Activated CD8-positive, alpha-beta memory T cell treated with anti-CD3 and anti-CD28 coated beads, Interleukin-2, amount 50 U/mL, for 48 hours (primary cell): ENCODE measurements at places on chromosomes 7 and 10.

DNA sequence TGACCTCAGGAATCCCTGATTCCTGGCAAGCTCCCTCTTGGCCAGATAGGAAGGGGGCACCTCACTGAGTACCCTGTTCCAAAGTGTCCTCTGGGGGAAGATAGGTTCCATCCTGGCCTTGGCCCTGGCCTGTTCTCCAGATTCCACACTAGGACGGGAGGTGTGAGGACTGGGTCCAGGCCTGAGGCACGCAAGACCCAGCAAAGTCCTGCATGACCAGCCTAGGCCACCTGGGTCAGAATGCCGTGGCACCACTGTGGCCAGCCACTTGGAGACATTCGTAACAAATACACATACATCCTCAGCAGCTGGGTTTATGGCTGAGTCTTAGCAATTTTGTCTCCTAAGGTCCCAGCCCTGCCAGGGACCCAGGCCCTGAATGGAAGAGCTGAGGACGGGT lies 23.3 kb upstream of the TLX1 start:
- no peak for DNase-seq

DNA sequence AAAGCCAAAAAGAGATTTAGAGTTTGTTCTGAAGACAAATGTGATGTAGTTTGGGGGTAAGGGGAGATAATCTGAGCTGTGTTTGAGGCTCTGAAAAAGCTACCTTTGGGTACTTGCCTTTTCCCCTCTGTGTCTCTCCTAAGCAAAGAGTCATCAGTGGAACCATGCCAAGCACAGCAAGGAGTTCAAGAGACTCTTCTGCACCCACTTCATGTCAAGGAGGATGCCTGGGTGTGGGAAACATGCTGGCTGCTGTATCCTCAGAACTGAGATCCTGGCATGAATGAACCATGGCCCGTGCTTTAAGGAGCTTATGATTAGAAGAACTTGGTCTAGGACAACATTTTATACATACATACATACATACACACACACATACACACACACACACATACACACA lies 142.9 kb downstream of the NOC3L start:
- no peak for DNase-seq

DNA sequence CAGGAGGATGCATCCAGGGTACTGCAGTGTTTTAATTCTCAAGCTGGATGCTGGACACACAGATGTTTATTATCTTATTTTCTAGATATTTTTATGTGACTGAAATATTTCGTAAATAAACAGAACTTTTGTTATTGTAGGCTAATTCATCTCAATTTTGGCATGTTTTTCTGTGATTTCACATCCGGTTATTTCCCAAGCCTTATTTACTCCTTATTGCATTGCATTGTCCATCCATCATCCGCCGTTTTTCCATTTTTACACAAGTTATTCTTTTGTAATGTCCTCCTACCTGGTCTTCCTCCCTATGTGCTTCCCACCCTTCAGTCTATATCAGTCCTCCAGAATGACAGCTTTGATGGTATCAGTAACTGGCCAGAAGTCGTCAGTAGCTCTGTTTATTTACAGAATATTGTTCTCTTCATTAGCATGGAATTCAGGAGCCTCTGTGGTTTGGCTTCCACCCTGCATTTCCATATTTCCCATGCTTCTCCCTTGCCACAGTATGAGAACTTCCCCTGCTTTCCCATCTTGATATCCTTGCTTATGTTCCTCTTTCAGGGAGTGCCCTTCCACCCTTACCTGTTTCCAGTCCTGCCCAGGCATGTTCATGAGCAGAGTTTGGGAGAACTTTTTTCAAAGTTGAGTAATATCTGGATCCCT lies 16.1 kb downstream of the GNAI1 start:
- no peak for DNase-seq

- DNase-seq: no peak
These were observed 48.2 kb downstream of the ABCB4 start for GRCh38 chr7:87427288-87427687.

DNA sequence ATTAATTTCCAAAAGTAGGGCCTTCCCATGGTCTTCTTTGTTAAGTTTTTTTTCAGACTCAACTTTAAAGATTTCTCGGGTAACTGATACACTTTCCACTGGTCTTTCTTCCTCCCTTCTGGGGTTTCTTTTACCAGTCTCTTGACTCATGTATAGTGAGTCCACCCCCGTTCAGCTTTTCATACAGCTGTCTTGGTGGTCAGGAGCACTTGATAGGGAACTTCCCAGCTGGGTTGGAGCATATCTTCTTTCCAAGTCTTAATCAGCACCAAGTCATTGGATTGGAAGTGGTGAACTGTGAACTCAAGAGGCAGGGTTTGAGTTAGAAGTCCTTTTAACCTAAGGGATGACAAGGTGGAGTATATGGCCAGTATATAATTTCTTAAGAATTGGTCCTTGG lies 29.2 kb upstream of the ELOVL3 start:
- DNase-seq: no peak

DNA sequence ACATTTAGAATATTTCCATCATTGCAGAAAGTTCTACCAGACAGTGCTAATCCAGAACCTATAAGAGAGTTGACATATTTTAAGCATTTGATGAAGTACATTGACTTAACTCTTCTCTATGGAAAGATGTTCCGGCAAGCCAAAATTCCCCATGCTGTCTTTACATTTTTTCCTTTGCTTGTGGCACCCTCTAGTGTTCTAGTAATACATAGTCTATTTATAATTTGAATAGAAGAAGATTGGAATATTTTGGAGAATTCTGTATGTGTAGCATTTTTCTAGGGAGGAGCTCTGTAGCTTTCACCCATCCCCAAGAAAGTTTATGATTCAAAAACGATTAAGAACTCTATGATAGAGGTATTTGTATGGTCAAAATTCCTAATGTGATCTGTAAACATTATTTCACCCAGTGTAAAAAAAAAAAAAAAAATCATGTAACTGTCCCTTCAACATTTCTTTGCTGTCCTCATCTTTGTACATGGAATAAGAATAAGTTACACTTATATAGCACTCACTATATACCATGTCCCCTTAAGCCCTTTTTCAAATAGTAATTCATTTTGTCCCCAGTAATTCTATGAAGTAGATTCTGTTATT lies 33.2 kb downstream of the NRF1 start:
- DNase-seq: no peak

GRCh38 chr7:1275451-1276381 lies 43.0 kb downstream of the UNCX start:
- no peak for DNase-seq

- no peak for DNase-seq
These were observed 186.1 kb upstream of the SLC26A5 start for GRCh38 chr7:103632005-103632639.

GRCh38 chr7:41045556-41046123 lies 657.2 kb downstream of the INHBA start:
- DNase-seq: no peak

DNA sequence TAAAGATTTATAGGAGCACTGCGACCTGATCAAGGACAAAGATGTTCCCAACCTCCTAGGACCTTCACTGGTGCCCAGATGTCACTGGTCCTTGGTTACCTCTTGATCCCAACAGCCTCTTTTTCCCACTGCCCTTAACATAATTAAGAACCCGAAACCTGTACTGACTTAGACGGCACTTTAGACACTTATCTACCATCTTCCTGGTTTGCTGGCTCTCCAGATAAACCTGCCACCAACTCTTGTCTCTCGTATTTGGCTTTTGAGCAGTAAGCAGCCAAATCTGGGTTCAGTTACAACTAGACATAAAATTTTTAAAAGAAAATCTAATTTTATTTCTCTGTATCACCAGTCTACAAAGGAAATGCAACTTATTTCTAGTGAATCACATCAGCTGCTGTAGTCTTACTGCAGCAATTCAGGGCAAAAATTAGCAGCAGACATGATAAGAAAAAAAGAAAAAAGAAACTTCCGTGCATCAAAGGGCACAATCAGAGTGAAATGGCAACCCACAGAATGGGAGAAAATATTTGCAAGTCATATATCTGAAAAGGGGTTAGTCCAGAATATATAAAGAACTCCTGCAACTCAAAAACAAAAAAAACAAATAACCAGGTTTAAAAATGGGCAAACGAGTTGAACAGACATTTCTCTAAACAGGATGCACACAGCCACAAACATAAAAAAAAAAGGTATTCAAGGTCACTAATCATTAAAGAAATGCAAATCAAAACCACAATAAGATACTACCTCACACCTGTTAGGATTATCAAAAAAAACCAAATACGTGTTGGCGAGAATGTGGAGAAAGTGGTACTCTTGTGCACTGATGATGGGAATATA lies 9.4 kb downstream of the ASB13 start:
- DNase-seq: no peak

GRCh38 chr10:102001435-102002068 lies 54.4 kb downstream of the ARMH3 start:
- no peak for DNase-seq

GRCh38 chr10:81680359-81680758 lies 194.6 kb upstream of the NRG3 start:
- DNase-seq: no peak

DNA sequence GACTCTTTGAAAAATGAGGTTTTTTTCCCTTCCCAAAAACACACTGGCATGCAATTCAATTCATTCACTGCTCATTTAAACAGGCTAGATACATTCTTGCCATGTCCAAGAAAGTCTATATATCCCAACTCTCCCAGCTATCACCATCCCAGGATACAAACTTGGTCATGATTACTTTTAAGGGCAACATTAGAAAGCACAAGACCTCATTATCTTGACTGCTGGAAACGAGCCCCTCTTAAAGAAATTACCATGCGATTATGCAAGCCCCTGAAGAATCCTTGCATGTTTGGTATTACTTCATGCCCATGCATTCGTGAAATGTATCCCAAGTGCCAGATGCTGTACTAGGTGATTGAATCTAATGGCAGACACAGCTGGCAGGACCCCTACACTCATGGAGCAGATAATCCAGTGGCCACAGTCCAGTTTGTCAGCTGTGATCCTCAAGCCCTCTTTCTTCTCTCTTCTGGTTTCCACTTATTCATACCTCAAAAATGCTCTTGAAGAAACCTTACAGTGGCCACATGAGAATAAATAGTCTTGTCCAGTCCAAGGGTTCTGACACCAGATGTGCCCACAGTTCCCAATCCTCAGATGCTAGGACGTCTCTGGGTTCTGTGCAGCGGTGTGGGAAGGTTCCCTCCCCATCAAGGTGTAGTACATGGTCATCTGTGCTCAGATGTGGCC lies 103.7 kb upstream of the HABP2 start:
- DNase-seq: no peak

GRCh38 chr7:131640686-131641085 lies 84.3 kb upstream of the PODXL start:
- DNase-seq: no peak

GRCh38 chr7:5779141-5779540 lies 2.3 kb downstream of the RNF216 start:
- DNase-seq: no peak

DNA sequence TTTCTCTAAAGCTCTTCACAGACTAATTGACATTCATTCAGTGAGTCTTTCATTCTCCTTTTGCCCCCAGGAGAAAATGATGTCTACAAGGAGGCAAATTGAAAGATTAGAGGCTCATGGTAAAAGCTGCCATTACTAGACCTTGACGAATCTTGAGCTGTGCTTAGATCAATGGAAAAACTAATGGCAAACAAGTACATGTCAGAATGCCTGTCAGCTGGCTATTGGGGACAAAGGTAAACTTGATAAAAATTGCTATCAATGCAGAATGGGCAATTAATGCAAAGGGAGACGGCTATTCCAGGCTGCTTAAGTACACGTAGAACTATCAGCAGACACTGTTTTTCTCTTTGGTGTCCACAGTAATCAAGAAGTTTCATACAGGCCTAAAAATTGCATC lies 3.3 kb downstream of the ASAH2 start:
- DNase-seq: no peak

- DNase-seq: no peak
These were observed 141.4 kb downstream of the ICA1 start for GRCh38 chr7:8120390-8121058.

GRCh38 chr10:133532871-133533270 lies 5.7 kb downstream of the CYP2E1 start:
- no peak for DNase-seq

DNA sequence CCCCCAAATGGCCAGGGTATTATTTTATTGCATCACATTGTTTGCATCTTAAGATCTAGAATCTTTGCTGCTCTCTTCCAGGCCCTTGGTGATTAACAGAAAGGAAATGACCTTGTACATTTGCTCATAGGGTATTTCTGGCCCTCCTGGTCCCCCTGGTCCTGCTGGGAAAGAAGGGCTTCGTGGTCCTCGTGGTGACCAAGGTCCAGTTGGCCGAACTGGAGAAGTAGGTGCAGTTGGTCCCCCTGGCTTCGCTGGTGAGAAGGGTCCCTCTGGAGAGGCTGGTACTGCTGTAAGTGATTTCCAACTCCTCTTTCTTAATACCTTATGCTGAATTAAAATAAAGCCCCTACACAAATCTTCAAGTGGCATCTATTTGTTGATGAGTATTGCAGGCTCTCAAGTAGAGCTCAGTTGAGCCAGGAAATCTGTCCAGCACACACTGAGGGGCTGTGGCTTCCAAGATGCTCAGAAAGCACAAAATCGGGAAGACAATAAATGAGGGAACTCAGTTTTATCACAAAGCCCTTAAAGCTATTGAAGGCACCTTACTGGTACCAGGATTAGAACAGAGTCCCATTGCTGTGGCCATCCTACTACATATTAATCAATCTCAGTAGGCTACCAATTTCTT lies 28.2 kb downstream of the COL1A2 start:
- DNase-seq: no peak

DNA sequence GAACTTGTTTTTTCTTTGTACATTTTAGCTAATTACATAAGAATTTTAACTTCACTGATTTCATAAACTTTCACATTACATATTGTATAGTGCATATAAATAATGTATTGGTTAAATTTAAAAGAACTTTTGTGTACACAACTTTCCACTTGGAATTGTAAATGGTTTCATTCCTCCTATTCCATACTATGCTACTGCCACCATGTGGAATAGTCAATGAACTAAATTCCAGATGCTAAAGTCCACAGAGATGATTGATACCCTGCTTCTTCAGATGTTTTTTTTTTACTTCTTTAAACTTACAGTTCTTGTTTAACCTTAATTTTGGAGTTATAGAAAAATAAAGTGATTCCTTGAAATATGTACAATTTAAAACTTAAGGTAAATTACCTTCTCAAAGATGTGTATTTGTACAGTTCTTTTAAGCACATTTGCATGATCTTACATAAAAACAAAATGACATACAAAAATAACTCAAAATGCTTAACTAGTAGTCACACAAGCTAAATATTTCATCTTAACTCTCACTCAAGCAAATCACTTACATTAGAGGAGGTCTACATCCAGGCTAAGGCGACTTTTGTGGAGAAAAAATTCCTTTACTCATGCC lies 247.6 kb upstream of the HGF start:
- DNase-seq: no peak

- DNase-seq: no peak
These were observed 82.4 kb upstream of the PODXL start for GRCh38 chr7:131638641-131639430.

GRCh38 chr7:139394540-139394939 lies 34.8 kb downstream of the LUC7L2 start:
- DNase-seq: no peak
